ENCODE measurements at places on chromosomes 6 and 20.

DNA sequence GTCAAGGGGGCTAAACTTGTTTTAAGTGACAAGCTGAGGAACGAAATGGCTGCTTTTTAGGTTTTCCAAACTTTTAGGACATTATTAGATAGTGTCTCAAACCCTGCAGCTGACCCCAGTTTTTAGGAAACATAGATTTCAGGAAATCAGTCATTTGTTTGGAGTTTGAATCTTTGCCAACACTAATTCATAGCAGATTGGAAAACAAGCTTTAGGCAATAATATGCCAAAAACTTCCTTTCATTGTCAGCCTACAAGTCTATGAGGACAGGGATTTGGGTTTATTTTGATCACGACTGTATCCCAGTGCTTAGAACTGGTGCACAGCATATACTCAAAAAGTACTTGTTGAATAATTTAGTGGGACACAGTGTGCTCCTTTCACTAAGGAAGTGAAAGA, 123.2 kb downstream of the TINAG start:
- DNase-seq = no peak

DNA sequence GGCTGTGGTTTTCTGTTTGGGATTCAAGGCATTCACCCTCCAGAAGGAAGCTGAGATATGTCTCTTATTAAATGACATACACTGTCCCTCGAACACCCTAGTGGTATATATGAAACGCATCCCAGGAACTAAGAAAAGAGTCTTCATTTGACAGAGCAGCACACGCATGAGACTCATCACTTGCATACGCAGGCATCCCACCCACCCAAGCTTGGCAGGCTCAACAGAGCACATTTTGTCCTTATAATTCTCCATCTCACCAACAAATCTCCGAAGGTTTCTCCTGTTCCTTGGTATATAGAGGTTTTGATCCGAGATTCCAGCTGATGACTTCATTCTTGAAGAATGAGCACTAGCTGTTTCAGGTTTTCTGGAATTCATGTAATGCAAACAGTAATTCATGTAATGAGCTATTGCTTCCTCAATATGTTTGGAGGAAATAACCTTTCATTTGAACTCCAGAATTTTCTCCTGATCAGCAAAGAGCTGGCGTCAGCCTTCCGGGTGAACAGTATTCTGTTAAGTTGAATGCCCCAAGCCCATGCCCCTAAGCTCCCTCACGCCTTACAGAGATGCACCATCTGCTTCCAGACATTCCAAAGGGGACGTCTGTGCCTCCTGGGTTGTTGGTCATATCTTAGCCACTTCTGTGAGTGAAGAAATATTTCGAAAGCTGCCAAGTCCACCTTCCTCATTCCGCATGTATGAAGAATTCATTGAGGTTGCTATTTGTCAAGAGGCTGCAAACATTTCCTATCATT, 66.0 kb upstream of the CDH4 start:
- no peak for DNase-seq

DNA sequence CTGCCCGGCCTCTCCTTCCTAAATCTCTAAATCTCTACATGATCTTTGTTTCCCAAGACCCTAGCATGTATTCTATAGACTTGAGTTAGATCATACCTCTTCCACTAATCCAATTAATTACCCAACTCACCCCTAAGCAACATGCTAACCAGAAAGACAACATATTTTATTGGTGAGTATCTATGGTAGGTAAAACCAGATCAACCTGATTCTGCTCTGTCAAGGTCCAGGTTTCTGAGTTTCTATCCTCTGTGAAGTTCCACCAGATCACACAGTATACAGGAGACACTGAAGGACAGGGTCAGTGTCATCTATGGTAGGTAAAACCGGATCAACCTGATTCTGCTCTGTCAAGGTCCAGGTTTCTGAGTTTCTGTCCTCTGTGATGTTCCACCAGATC, 363.2 kb upstream of the MARCKS start:
- no peak for DNase-seq

DNA sequence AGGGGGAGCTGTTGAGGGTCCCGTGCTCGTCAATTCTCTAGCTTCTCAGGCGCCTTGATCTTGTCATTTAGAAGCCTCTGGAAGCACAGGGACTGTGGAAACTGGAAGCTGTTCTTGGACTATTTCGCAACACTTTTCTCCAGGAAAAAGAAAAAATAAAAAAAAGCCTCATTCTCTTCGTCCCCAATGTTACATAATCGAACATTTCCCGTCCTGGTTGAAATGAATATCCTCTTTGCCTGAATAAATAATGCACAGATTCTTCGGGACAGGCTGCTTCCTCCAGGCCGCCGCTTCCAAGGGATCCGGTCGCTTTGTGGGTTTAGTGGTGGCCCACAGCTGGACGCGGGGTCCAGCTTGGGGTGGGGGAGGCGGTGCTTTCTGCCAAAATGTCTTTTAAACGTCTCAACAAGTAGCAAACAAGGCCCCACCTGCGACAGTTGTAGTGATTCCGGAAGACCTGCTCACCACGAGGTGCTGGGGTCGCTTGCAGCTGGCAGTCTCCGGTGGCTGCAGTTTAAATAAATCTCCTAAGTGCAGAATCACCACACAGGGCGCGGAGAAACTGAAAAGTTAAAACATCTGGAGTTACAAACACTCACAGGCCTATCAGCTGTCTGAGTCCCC, 125.9 kb upstream of the ESR1 start:
- peak; percentile 69 for DNase-seq

GRCh38 chr20:50794846-50795634, at the start of gene BCAS4:
Gene BCAS4 (plus strand): TSS chr20:50795061. CDS start chr20:50795084, 23 bp downstream.
- peak; percentile 91 for DNase-seq

DNA sequence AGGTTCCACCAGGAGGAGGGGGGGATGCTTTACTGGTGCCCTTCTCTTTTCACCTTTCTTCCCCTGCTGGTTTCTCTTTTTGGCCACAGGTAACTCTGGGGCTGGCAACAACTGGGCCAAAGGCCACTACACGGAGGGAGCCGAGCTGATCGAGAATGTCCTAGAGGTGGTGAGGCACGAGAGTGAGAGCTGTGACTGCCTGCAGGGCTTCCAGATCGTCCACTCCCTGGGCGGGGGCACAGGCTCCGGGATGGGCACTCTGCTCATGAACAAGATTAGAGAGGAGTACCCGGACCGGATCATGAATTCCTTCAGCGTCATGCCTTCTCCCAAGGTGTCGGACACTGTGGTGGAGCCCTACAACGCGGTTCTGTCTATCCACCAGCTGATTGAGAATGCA, 4.4 kb downstream of the TUBB1 start:
- DNase-seq = no peak

GRCh38 chr6:134589512-134589911, 271.6 kb upstream of the SGK1 start:
- DNase-seq = no peak

DNA sequence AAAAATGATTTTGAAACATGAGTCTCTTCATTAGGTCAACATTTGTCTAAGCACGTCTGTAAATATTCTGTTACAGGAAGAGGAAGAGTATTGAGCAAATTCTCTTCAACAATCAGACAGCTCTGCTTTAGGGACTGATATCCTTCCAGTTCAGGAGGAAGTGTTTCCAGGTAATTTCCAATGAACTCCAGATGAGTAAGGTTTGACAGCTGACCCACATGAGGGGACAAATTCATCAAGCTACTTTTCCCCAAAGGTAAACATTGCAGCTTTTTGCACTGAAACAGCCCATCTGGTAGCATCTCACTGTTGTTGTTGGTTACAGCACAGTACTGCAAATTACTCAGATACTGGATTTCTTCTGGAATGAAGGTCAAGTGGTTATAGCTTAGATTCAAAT, 18.1 kb downstream of the ENPP1 start:
- DNase-seq = no peak

GRCh38 chr6:134429861-134430380, 112.0 kb upstream of the SGK1 start:
- DNase-seq = no peak

- DNase-seq = no peak
Measured at GRCh38 chr6:82906489-82906888, 159.2 kb downstream of the UBE3D start.

GRCh38 chr20:6140947-6141346, 18.1 kb upstream of the FERMT1 start:
- DNase-seq = peak; percentile 48

GRCh38 chr6:52840763-52841585, at the start of gene GSTA5:
Gene GSTA5 (minus strand): TSS chr6:52840813.
- no peak for DNase-seq

DNA sequence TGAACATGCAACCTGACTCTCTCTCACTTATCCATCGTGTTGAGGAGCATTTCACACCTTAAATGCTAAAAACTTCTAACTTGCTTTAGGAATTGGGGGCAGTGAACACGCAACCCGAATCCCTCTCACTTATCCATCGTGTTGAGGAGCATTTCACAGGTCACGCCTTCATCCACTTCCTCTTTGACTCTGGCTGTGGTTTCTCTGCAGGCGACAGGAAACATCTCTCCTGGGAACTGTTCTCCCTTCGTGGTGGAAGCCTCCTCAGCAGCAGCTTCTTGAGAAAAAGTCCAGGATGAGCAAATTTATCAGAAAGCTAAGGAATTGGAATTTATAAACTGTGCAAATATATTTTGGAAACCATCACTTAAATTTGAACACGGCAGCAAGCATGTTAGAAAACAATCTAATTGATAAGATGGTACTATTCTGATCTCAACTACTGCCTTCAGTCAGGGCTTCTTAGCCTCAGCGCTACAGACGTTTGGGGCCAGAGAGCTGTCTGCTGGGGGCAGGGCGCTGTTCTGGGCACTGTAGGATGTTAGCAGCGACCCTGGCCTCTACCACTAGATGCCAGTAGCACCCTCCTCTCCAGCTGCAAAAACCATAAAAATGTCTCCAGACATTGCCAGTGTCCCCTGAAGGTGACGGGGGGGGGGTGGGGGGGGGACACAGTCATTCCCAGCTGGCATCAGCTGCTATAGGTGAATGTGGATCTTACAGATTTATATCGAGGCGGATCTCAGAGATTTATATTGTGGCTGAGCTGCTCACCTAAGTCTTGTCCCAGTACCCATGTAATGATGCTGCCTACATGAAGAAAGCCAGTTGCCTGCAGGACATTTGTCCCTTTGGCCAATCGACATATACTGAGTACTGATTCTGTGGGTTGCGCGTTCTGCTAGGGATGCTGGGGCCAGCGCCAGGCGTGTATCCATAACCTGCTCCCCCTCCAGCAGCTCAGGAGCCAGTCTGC, 26.2 kb downstream of the CTCFL start:
- DNase-seq = peak; percentile 82

DNA sequence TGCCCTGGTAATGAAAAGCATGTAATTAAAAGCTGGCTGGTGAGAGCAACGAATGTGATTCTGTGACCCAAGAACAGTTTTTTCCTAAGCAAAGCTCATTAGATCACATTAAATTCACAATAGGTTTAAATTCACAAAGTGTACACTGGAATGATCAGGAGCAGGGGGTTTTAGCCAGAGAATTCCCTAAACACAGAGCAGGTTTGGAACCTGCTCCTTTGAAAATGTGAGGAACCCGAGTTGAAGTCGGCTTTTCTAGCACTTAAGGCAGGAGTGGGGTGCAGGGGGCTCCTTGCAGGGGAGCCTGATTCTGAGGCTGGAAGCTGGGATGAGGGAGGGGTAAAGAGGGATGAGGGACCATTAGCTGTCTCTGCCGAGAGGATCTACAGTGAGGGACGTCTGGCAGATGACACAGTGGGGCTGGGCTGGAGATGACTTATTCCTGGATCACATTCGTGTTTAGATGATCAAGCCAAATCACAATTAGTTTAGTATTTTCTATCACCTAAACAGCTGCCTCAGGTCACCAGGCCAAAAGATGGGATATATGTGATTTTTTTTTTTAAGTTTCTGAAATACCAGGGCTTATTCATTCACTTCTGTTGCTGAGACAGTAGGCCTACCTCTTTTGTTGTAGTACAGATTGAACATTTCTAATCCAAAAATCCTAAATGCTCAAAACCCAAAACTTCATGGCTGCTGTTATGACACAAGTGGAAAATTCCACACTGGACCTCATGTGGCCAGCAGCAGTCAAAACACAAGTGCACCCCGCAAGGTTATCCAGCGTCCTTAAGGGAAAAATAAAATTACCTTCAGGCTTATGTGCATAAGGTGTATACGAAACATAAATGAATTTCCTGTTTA, 93.1 kb upstream of the HIVEP1 start:
- no peak for DNase-seq

GRCh38 chr6:34384321-34385153, 7.9 kb downstream of the NUDT3 start:
- no peak for DNase-seq

- no peak for DNase-seq
Measured at GRCh38 chr6:76166297-76166696, 93.8 kb upstream of the IMPG1 start.

DNA sequence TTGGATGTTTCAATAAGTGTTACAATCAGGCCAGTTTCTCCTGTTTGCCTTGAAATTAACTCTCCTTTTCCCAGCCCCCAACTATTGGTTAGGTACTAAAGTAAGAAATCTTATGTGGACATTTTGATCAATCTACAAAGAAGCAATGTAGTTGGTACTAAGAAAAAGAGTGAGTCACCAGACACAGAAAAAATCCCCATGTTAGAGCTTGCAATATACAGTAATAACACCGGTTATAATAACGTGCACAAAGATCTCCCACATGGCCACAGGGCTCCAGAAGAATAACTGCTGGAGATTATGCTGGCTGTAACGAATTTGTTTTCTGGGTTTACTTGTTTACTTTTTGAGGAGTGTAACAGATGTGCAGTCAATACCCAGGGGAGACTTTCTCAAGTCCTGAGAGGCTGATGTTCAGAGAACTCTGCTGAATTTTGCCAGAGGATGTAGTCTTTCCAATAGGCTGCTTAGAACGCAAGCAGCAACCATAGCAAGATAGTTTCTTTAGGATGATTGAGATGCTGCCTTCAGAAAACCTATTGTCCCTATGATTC, 166.2 kb upstream of the SPACA1 start:
- DNase-seq = peak; percentile 87

DNA sequence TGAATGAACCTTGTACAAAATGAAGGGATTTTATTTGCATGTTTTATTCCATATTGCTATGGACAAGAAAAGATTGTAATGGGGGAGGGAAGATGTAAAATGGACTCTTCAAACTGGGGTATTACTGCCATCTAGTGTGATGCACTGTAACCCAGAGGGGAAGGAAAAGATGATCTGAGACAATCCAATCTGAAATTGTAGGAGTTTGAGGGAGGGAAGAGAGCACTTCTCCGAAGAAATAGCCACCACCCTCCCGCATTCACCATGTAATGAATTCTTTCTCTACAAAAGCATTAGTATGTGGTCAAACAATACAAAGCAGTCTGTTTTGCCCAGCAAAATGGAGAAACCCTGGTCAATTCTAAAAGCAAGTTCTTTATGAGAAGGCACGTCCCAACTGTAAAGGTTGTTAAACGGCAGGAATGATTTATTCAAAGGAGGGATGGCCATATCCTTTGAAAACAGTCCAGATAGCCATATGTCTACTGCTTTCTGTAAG, 679.5 kb upstream of the NRSN1 start:
- peak; percentile 6 for DNase-seq

DNA sequence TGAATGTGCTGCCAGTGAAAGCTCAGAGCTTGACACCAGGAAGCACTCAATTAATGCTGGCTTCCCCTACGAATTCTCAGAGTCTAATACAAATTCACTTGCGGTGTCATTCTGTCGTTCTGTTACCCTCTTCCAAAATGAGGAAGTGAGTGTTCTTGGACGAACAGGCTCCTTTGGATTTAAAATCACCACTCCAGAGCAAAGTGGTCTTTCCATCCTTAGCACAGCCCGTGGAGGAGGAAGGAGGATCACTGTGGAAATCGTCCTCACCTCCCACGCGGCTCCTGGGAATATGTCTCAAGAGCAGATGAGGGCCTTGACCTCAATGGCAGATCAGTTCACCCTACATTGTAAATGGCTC, 41.7 kb downstream of the RIOK1 start:
- no peak for DNase-seq

GRCh38 chr20:37961066-37961465, 58.1 kb downstream of the VSTM2L start:
- no peak for DNase-seq

- DNase-seq = no peak
Measured at GRCh38 chr20:1215386-1216170, 10.3 kb upstream of the RAD21L1 start.
